ENCODE measurements at places on chromosomes 12 and 14.

DNA sequence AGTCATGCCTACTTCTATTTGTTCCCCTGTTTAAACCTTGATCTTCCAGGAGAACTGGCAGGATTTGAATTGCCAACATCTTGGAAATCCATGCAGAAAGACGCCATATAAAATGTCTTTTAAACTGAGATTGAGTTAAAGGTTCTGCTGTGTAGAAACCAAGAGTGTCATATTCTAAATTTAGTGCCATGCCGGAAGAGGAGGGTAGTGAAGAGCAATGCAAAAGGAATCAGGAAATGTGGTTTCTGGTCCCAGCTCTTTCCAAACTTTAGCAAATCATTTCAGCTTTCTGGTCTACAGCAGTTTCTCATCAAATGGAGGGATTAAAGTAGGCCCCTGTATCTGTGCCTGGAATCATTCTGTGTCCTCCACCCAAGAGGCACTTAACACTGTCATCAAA, 85.7 kb downstream of the BTG1 start:
- no peak for DNase-seq

GRCh38 chr14:80587096-80587724, 354.3 kb downstream of the CEP128 start:
- DNase-seq: peak; percentile 3

- peak; percentile 11 for DNase-seq
Observed at GRCh38 chr12:119412811-119413794, 78.6 kb downstream of the CCDC60 start.

- DNase-seq: no peak
Observed at GRCh38 chr14:105099778-105100177, 34.5 kb upstream of the GPR132 start.

GRCh38 chr14:78399316-78399889, 229.2 kb downstream of the NRXN3 start:
- DNase-seq: no peak

GRCh38 chr12:49798248-49798647, 30.0 kb downstream of the NCKAP5L start:
- no peak for DNase-seq

- DNase-seq: peak; percentile 64
Observed at GRCh38 chr14:41749429-41749828, 142.8 kb downstream of the LRFN5 start.

DNA sequence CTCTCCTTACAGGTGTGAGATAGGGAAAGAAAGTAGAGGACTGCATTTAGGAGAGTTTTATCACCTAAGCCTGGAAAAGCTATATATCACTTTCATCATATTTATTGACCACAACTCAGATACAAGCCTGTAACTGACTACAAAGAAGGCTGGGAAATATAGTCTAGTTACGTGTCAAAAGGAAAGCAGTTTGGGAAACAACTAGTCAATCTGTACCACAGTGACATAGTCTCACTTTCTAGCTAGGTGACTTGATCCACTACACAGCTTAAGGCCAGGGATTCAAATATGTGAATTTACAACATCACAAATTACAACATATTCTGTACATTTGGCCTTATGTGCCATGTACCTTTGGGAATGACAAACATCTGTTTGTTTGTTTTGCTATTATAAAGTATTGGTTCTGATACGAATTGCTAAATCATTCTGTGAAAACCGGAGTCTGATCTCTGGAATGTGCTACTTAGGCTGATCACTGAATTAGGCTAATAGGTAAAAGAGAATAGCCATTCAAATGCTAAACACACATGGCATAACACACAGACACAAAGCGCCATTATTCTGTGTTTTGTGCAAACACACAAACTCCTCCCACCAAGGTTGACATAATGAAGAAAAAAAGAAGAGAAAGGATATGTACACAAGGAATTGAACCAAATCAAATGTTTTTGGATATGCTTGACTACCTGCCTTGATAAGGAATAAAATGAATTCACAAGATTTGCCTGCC, 279.8 kb downstream of the DUSP6 start:
- no peak for DNase-seq

DNA sequence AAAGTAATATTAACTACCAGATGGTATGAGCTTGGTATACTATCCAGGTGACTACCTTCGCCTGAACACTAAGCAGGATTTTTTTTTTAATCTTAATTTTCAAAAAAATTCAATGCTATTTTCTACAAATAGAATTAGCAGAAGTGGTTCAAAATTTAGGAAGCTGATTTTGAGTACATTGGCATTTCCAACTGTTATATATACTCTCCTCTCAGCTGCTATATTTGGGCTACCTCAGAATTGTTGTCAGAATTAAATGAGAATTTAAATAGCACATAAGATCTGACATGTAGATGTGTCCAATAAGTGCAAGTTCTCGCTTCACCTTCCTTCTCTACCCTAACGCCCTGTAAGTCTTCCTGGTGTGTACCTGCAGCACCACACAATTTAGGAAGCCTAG, 83.1 kb downstream of the DUSP6 start:
- DNase-seq: no peak

- no peak for DNase-seq
Observed at GRCh38 chr14:105841022-105842009, 314.9 kb downstream of the TMEM121 start.
